DMS79 (cell line): ENCODE measurements at places on chromosomes 11 and 22.
A peak's percentile ranks its signal among the peaks of the same experiment; 100 is the strongest.

DNA sequence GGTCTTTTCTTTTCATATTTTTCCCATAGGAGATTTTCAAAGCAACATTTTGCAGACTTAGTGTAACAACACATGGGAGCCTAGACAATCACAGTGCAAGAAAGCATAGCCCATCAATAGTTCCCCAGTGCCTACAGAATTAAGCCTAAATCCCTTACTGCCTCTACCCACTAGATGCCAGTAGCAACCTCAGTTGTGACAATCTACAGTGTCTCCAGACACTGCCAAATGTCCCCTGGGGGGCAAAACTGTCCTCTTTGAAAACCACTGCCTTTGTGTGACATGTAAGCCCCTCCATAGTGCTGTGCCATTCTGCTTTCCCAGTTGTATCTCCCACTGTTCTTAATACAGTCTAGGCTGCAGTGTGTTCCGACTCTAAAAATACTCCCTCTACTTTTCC is 1329.0 kb downstream of the LRRC4C start:
- DNase-seq = no peak

DNA sequence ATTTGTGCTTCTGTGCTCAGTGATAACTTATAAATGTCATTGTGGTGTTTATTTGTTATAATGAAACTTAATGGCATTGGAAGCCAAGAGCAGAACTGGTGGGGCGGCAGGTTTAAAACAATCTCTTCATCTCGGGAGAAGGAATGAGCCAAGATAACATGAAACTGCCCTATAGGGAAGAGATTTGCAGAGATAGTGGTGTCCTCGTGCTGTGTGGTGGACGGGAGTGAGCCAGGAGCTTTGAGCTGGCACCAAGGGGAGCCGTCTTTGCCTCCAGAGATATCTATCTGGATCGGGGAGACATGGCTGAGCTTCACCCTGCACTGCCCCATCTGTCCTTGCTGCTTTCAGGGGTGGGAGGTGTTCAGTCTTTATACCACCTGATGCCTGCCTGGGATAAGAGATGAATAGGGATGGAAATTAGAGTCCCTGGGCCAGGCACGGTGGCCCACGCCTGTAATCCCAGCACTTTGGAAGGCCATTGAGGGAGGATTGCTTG is 189.6 kb downstream of the ST3GAL4 start:
- no peak for DNase-seq

DNA sequence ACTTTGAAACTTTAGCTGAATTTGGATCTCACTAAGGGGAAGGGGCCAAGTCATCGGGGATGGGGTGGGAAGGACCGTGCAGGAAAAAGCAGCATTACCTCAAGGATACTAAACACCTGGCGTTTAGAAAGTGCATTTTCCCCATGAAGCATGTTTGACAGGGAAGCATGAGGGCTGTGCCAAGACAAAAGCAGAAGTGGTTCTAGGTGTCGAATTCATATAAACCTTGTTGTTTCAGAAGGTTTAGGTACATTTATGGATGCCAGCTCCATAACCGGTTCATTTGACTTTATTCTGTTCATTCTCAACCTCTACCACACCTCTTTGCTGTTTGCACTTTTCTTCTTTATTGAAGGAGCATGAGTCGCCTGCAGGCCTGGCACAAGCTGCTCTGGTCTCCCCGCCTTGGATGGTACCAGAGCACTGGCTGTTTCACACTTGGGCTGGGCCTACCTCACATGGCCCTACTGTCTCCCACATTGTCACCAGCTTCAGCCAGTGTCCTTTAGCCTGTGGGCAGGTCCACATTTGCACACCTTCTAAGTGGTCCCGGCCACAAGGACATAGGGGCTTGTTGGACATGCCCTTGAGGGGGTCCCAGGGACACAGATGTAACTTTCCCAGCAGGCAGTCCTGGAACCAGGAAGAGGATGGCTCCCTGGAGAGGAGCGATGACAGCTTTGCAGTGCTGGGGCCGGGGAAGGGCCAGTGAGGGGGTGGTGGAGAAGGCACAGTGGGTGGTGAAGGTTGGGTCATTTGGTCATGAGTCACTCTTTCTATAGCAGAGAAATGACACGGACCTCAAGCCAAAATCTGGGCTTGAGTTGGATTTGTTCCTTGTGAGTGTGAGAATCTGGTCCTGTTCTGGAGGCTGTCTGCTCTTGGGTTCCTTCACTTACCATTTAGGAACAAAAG is 3.2 kb upstream of the ST14 start:
- no peak for DNase-seq

DNA sequence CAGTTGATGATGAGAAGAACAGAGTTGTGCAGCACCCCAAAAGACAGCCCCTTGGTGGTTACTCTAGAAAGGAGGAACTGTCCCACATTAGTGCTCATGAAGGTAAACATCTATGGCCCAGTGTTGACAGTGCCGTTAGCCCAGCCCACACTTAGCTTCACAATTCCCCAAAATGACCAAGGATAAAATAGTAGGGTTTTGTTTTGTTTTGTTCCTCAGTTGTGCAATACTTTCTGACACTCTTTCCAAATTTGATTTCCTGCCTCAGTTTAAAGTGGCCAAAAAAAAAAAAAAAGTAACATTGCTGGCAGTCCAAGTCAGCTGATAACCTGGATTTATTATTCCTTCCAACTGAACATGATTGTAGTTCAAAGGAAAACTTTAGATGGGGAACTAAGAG is 269.4 kb downstream of the TMEM135 start:
- no peak for DNase-seq

DNA sequence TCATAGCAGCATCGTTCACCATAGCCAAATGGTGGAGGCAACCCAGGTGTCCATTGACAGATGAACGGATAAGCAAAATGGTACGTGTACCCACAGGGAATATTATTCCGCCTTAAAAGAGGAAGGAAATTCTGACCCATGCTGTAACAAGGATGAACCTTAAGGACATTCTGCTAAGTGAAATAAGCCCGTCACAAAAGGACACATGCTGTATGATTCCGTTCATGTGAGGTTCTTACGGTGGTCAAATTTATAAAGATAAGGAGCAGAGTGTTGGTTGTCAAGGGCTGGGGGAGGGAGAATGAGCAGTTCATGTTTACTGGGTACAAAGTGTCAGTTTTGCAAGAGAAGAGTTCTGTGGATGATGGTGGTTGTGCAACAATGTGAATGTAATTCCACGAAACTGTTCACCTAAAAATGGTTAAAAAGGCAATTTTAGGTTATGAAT is 26.3 kb downstream of the APOL1 start:
- no peak for DNase-seq

- no peak for DNase-seq
Measured at GRCh38 chr22:32517488-32517887, 42.9 kb downstream of the FBXO7 start.

DNA sequence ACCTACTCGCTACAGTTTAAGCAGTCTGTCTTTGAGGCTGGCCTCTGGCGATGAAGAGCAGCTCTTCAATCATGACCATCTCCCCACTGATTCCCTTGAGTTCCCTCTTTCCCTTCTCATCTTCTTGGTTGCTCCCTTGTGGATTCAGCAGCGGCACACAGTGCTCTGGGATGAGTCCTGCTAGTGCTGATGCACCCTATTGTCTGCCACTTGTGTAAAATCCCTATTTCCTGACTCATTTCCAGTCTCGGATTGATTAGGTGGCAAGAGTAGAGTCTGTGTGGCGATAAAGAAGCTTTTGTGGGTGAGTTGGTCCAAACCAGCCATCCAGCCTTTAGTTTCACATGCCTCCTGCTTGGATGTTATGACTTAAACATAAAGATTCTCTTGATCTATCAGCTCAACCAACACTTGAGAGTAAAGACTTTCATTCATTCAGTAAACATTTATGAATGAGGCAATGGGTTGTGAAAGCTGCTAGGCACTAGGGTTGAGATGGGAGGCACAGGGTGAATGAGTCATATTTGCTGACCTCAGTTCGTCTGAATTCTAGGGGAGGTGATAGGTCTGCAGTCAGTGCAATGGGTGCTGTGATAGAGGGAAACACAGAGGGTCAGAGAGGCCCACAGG is 219.4 kb upstream of the RAG2 start:
- no peak for DNase-seq

DNA sequence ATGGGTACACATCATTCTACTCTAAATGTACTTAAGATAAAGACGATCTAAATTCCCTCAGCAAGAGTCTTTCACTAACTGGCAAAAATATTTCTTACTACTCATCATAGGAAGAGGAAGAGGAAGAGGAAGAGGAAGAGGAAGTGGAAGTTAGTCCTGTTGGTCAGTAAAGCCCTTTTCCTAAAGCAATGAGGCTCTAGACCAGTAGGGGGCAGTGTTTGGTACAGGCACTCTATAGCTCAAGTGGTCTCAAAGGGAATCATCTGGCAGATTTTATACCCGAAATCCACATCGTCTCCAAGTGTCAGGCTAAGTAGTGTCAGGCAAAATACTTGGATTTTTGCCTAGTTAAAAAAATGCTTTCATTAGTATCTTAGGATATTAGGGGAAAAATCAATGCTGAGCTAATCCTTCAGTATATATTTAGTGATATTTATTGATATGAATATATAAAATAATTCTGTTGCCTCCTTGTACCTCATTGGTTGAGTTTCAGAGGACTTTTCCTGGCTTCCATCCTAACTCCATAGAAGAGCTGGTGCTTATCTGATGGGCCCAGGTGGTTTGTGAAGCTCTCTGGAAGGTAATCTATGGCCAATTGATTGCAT is 7.7 kb downstream of the BLID start:
- DNase-seq = no peak

GRCh38 chr11:87437133-87437843 is 399.6 kb downstream of the TMEM135 start:
- DNase-seq = no peak

GRCh38 chr11:92251980-92252379 is 27.4 kb downstream of the FAT3 start:
- DNase-seq = no peak

DNA sequence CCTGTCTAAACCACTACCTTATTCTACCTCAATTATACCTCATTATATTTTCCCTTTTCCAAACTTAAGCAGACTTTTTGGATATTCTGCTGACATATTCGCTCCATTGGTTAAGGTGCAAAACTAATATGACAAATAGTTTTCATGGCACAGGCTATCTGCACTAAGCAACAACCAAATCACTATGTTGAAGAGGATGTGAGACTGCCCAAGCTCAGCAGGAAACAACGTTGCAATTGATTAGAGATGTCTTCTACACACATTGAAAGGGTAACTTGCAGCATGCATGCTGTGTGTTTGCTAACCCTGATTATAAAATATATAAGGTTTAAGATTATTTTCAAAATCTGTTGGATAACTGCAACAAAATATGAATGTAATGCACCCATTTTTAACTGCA is 61.6 kb downstream of the STK33 start:
- DNase-seq = no peak

GRCh38 chr11:65478388-65479183 is 20.3 kb upstream of the MALAT1 start:
- DNase-seq = no peak

- DNase-seq = no peak
Measured at GRCh38 chr11:13896175-13896980, 66.1 kb upstream of the SPON1 start.

- DNase-seq = peak; percentile 50
Measured at GRCh38 chr11:795634-796564, 2.2 kb downstream of the SLC25A22 start.

DNA sequence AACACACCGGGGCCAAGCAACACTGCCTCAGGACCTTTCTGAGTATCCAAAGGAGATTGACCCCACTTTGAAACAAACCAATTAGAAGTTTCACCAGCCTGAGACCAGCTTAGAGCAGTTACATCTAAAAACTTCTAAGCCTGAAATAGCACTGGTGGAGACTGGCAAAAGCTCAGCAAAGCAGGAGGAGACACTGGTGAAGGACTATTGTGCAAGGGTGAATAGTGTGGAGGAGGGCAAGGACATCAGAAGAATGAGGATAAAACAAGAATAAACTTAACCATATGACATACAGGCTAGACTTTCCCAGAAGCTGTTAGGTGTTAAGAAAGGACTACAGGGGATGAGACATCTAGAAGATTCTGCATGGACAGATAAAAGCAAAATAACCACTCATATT is 152.4 kb downstream of the FCHSD2 start:
- DNase-seq = no peak

- DNase-seq = no peak
Measured at GRCh38 chr11:130423541-130424142, 4.8 kb downstream of the ADAMTS8 start.

GRCh38 chr22:50011447-50012210 is 936 bp downstream of the IL17REL start:
- peak; percentile 66 for DNase-seq

DNA sequence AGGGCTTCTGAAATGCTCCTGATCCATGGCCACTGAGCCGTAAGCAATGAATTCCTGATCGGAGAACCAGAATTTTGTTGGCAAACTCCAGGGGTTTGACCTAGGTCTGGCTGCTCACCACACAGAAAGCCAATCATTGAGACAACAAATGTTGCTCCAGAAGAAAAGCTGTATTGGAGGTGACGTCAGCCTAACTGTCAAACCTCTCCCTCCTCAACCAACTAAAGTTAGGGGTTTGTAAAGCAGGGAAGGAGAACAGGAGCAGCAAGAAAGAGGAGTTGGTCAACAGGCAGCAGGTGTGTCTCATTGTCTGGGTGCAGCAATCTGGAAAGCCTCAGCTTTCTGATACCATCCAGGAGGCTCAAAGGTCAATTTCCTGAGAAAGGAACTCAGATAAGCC is 133.7 kb upstream of the SEZ6L start:
- DNase-seq = no peak

GRCh38 chr11:101127197-101127698 is 2.4 kb downstream of the PGR start:
- DNase-seq = no peak

GRCh38 chr11:26573896-26574295 is 1.8 kb upstream of the MUC15 start:
- DNase-seq = no peak

DNA sequence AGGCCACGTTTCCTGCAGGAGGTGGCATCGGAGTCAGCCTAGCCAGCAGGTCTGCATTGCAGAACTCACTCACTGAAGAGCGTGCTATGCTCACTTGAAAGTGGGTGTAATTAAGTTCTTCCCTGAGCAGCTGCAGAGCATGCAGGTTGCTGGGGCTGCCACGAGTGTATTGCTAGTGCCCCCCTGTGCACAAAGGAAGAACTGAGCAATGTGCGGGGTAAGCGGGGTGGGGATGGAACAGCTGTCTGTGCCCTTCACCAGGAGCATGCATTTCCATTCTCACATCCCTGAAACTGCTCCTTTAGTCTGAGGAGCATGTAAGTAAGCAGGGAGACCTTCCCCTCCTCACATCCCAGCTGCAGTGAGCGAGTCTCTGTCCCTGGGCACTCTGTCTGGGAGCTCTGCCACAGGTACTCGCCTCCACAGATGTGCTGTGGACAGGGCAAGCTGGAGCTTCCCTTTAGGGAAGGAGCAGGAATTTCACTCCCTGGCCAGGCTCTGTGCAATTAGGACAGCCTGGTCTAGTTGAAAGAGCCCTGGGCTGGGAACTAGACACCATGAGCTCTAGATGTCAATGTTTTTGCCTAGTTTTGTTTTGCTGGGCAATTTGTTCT is 1031.8 kb downstream of the NTM start:
- peak; percentile 84 for DNase-seq

DNA sequence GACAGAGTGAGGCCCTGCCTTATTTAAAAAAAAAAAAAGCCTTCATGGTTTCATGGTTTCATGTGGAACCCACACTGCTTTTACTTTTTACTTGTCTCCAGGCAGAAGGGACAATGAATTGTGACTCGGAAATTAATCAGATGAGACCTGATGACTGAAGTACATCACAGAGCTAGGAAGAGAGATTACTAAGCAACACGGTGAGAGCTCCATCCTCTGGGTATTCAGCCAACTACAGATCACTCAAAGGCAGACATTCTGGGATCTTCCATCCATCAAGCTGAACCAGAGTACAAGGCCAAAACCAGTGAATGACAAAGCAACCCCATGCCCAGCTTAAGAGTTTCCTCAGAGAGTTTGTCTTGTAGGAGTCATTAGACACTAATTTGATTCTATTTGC is 433.2 kb downstream of the SOX6 start:
- no peak for DNase-seq

- DNase-seq = no peak
Measured at GRCh38 chr22:29641042-29641699, 37.7 kb downstream of the NF2 start.
